Right lobe of liver (tissue), 6 donors: ENCODE measurements at places on chromosomes 7 and 10.
A peak's percentile ranks its signal among the peaks of the same experiment; 100 is the strongest.

DNA sequence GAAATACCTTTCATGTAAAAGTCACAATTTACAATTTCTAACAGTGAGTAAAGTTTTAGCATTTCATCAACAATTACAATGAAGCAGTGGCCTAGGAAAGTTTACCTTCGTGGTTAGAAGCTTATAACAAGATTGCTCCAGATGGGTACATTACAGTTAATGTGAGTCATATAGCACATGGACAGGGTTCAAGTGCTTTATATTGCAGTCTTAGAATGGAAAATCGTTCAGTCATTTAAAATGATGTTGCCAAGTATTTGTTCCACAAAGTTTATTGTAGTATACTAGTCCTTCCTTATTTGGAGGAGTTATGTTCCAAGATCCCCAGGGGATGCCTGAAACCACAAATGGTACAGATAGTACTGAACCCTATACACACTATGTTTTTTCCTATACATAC is 174.6 kb upstream of the TARP start:
- H3K27ac ChIP-seq = no peak overlapping the region

GRCh38 chr7:55069271-55069792 is 50.5 kb downstream of the EGFR start:
- H3K27me3 ChIP-seq = no peaks in the 10 kb centered on the region
- no peak for DNase-seq
- no peak overlapping the region for H3K4me3 ChIP-seq
- peaks cover 60% of the 10 kb centered on the region for H3K4me1 ChIP-seq
- H3K27ac ChIP-seq = peak overlapping the region; percentile 83
- H3K36me3 ChIP-seq = no peaks in the 10 kb centered on the region

GRCh38 chr10:98528805-98529183 is 82.1 kb upstream of the HPS1 start:
- H3K4me3 ChIP-seq = no peak overlapping the region
- no peak for DNase-seq
- H3K27ac ChIP-seq = no peak overlapping the region
- H3K27me3 ChIP-seq = no peaks in the 10 kb centered on the region

- H3K36me3 ChIP-seq = no peaks in the 10 kb centered on the region
- H3K4me1 ChIP-seq = no peaks in the 10 kb centered on the region
- no peak for DNase-seq
- H3K27me3 ChIP-seq = no peaks in the 10 kb centered on the region
- H3K27ac ChIP-seq = no peak overlapping the region
Measured at GRCh38 chr7:16528520-16528919, 1.9 kb downstream of the LRRC72 start.

DNA sequence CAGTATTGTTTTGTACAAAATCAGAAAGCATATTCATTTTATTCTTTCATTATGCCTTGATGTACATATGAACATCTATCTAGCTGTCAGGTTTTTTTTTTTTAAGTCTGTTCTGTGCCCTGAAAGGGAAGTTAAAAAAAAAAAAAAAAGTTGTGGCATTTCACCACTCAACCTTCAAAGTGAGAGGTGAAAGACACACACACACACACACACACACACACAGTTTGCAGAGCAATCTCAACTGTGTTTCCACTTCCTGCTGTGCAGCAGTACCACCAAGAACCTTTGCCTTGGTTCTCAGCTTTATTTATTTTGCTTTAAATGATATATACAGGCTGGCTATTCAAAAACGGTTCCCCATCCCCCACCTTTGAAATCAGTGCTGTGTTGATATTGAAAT is 955.6 kb downstream of the GATA3 start:
- no peak overlapping the region for H3K27ac ChIP-seq
- peaks cover 2% of the 10 kb centered on the region for H3K27me3 ChIP-seq
- no peaks in the 10 kb centered on the region for H3K36me3 ChIP-seq

GRCh38 chr10:43781480-43782361 is 133.0 kb upstream of the ZNF32 start:
- DNase-seq = no peak
- H3K27ac ChIP-seq = no peak overlapping the region
- H3K4me1 ChIP-seq = no peaks in the 10 kb centered on the region
- H3K4me3 ChIP-seq = no peak overlapping the region

- H3K27me3 ChIP-seq = no peaks in the 10 kb centered on the region
- H3K27ac ChIP-seq = no peak overlapping the region
- H3K36me3 ChIP-seq = no peaks in the 10 kb centered on the region
- no peaks in the 10 kb centered on the region for H3K4me1 ChIP-seq
Measured at GRCh38 chr7:158468181-158468580, 119.4 kb downstream of the PTPRN2 start.

GRCh38 chr10:26574783-26575182 is 122.7 kb upstream of the PDSS1 start:
- no peaks in the 10 kb centered on the region for H3K27me3 ChIP-seq
- H3K4me1 ChIP-seq = no peaks in the 10 kb centered on the region
- no peak overlapping the region for H3K27ac ChIP-seq
- H3K4me3 ChIP-seq = no peak overlapping the region
- H3K36me3 ChIP-seq = no peaks in the 10 kb centered on the region
- DNase-seq = no peak

GRCh38 chr7:156547884-156548561 is 92.6 kb upstream of the RNF32 start:
- no peak overlapping the region for H3K4me3 ChIP-seq
- H3K4me1 ChIP-seq = no peaks in the 10 kb centered on the region
- no peaks in the 10 kb centered on the region for H3K36me3 ChIP-seq

DNA sequence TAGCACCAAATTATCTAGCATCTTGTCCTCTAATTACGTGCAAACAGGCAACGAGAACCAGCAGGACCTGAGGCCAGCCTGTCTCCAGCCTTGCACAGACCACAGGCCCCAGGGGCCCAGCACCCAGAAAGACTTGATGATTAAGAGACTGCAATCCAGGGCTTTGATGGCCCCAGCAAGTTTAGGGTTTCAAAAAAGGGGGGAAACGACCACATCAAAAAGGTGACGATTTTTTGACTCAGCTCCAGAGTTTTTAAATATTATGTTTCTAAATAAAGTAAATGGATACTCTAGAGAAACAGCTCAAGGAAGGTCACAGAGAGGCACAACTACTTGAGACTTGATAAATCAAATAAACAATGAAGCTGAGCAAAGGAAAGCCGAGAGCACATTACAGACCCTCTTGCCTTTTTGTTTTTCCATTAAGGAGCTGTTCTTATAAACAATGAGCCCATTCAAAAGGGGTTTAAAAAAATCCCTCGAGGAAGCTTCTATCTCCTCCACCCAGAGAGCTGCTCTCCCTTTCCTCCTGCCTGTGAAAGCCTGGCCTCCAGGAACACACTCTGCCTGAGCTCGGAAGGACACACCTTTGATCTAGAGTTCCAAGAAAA is 44.1 kb downstream of the GLI3 start:
- no peak overlapping the region for H3K4me3 ChIP-seq
- no peak overlapping the region for H3K27ac ChIP-seq
- DNase-seq = no peak
- no peaks in the 10 kb centered on the region for H3K4me1 ChIP-seq
- no peaks in the 10 kb centered on the region for H3K27me3 ChIP-seq

DNA sequence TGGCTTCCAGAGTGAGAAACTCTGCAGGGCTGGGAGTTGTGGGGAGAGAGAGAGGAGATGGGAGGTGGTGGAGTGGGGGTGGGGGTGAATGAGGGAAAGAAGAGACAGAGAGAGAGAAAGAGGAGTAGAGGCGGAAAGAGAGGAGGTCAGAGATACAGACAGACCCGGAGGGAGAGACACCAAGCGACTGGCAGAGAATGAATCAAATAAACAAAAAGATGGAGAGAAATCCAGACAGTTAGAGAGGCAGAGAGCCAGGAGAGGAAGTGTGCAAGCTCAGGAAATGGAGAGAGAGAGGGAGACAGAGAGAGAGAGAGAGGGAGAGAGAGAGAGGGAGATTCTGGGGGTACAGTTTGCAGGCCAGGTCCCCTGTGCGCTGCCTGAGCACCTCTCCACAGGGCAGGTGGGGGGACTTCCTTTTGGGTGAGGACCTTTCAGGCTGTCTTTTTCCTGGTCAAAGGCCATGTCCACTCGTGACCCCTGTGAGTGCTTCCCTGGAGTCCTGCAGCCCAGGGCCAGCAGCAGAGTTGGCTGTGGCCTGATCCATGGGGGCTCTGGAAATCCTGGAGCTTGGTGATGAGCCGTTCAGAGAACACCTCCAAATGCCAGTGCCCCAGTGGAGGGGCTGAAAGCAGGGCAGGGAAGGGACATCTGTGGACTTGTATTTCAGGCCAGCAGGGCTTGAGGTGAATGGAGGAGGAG is 25.0 kb upstream of the PCBD1 start:
- H3K36me3 ChIP-seq = no peaks in the 10 kb centered on the region
- no peak overlapping the region for H3K27ac ChIP-seq
- H3K4me3 ChIP-seq = no peak overlapping the region

DNA sequence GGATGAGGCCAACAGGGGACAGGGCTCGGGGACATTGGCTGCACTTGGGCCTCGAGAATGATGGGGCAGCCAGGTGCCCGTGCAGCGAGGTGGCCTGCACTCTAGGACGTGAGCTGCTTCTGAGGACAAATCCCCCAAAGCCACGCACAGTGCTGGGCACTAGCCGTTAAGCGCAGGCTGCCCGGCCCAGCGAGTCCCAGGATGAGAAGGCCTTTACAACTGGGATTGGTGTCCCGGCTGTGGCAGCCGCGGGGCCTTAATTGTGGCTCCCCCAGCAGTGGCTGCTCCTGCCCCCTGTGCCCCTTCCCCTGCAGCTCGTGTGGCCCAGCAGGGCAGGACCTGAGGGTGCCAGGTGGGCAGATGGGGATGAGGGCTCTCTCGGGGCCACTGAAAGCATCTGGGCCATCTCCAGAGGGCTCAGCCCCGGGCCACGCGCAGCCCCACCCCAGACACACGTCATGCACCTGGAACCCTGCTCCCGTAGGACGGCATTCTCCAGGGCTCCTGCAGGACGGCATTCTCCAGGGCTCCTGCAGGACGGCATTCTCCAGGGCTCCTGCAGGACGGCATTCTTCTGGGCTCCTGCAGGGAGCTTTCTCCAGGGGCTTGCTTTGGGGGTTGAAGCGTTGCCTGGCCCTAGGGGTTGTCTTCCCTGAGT is 6.6 kb downstream of the PWWP2B start:
- no peaks in the 10 kb centered on the region for H3K36me3 ChIP-seq
- no peak overlapping the region for H3K27ac ChIP-seq
- H3K27me3 ChIP-seq = no peaks in the 10 kb centered on the region
- no peak overlapping the region for H3K4me3 ChIP-seq
- H3K4me1 ChIP-seq = peaks cover 1% of the 10 kb centered on the region

DNA sequence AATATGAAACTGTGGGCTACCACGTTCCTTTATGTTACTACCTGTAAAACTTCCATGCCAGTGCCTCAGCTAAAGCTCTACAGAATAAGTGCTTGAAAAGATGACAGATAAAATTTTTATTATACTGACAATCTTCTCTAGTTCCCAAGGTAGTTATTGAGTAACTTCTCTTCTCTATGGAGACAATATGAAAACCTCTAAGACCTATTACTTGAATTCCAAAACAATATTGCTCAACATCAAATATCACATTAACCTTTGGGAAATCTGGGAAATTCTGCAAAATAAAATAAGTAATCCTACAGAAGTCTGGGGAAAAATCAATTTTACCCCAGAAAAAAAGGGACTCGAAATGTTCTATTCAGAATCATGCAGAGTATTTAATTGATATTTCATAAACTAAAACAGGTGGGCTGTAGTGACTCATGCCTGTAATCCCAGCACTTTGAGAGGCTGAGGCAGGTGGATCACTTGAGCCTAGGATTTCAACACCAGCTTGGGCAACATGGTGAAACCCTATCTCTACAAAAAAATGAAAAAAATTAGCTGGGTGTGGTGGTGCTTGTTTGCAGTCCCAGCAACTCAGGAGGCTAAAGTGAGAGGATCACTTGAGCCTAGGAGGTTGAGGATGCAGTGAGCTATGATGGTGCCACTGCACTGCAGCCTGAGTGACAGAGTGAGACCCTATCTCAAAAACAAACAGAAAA is 23.8 kb upstream of the ANK3 start:
- no peaks in the 10 kb centered on the region for H3K27me3 ChIP-seq
- H3K36me3 ChIP-seq = no peaks in the 10 kb centered on the region
- no peaks in the 10 kb centered on the region for H3K4me1 ChIP-seq
- no peak for DNase-seq

DNA sequence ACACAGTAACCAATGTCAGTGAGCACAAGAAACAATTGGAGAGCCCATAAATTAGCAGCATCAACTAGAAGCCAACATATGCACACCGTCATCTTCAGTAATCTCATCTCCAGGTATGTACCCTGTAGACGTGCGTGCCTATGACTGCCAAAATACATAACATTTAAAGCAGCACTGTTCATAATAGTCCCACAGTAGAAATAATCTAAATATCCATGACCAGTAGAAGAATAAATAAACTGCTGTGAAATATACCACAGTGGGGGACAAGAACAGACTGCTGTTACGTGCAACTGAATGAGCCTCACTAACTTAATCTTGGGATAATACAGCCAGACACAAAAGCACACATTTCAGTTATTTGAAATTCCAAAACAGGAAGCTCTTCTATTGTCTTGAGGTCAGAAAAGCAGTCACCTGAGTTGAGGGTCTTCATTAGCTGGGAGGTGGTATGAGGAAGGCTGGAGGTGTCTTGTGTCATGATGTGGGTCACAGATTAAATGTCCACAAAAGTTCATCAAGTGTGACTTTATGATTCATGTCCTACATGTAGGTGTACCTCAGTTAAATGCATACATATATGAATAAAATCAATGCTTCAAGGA is 454.2 kb upstream of the AKR1E2 start:
- H3K4me3 ChIP-seq = no peak overlapping the region
- H3K36me3 ChIP-seq = no peaks in the 10 kb centered on the region
- H3K27ac ChIP-seq = no peak overlapping the region
- no peak for DNase-seq
- H3K27me3 ChIP-seq = no peaks in the 10 kb centered on the region

- no peak overlapping the region for H3K4me3 ChIP-seq
- no peaks in the 10 kb centered on the region for H3K36me3 ChIP-seq
- no peaks in the 10 kb centered on the region for H3K4me1 ChIP-seq
- H3K27me3 ChIP-seq = no peaks in the 10 kb centered on the region
- H3K27ac ChIP-seq = no peak overlapping the region
Measured at GRCh38 chr10:30821994-30822692, 192.6 kb upstream of the LYZL2 start.

- H3K4me3 ChIP-seq = no peak overlapping the region
- DNase-seq = no peak
- no peaks in the 10 kb centered on the region for H3K27me3 ChIP-seq
- no peaks in the 10 kb centered on the region for H3K4me1 ChIP-seq
- no peaks in the 10 kb centered on the region for H3K36me3 ChIP-seq
- no peak overlapping the region for H3K27ac ChIP-seq
Measured at GRCh38 chr7:15747301-15747700, 60.8 kb upstream of the MEOX2 start.
